GM13977 (cell line): ENCODE measurements at places on chromosomes 7 and 10.

DNA sequence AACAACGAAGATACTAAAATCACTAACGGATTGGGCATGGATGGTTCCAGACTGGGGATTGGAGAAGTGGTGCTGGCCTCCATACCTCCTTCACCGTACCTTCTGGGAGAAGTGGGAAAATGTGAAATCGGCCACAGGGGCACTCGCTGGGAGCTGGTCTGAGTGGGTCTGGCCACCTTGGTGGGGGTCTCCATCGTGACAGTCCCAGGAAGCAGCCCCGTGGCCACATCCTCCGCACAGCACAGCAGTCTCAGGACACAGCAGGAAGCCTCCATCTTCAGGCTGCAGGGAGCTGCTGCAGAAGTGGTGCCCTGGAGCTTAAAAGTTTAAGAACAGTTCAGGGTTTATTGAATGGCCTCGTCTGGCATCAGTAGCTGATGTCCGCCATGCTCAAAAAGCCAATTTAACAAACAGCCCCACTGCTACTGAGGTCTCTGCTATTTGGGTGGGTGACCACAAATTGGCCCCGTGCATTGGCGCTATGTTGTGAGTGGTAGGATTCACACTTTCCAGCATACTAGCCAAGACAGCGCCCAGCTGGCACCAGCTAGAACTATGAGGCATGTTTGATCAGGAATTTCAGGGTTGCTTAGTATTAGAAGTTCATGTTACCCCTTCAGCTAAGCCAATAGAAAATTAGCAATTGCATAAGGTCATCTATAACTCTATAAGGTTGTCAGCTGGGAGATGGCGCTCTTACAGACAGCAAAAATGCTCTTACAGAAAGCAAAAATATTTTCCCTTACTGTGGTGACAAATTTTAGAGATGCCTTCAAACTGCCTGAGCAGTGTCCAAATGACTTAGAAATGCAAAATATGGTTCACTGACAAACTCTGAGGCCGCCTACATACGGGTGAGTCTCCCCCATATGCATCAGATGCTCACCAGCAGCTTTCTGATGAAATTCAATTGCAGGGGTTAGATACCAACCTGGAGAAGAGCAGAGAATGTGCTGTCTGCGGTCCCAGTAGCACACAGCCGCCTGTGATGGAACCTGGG, 17.0 kb downstream of the PKD1L1 start:
- no peak for DNase-seq

- no peak for DNase-seq
Observed at GRCh38 chr10:91418416-91418815, 8.3 kb downstream of the HECTD2 start.

GRCh38 chr10:9926881-9927280, 1090.8 kb upstream of the CELF2 start:
- no peak for DNase-seq

DNA sequence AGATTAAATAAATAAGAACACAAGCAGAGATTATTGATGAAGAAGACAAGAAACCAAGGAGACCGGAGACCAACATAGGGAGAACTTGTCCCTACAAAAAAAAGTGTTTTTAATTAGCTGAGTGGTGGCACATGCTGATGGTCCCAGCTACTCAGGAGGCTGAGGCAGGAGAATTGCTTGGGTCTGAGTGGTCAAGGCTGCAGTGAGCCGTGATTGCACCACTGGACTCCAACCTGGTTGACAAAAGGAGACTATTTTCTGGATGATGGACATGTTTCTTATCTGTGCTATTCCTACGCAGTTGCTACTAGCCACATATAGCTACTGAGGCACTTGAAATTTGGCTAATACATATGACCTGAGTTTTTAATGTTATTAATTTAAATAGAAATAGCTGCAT, 9.7 kb downstream of the IKZF5 start:
- no peak for DNase-seq

GRCh38 chr10:130190737-130191115, 54.5 kb downstream of the GLRX3 start:
- DNase-seq: peak; percentile 52

DNA sequence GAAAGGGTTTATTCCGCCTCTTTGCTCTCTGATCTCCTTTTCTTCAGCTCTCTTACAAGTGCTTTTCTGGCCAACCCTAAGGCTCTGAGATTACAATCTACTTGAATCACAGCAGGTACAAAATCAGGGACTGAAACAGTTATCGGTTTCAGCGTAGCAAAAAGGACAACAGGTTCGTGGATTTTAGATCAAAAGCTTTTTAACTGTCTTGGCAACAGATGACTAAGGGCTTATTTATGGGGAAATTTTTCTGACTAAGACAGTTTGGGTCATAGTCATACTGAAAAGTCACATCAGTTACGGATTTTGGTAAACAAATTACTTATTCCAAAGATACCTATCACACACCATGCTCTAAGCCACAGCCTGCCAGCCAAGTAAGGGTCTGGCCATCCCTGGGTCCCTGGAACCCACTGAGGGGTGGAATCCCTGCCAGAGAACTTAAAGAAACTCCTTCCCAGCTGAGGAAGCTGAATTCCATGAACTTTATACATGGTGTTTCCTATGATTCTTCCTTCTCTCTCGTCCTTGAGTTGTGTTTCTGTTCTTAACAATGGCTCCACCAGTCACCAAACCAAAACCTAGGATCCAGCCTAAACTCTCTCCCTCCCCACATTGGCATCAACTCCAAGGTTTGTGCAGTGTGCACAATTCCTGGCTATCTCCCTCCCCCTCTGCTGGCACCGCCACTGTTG, 169.3 kb downstream of the FAM107B start:
- DNase-seq: peak; percentile 74

DNA sequence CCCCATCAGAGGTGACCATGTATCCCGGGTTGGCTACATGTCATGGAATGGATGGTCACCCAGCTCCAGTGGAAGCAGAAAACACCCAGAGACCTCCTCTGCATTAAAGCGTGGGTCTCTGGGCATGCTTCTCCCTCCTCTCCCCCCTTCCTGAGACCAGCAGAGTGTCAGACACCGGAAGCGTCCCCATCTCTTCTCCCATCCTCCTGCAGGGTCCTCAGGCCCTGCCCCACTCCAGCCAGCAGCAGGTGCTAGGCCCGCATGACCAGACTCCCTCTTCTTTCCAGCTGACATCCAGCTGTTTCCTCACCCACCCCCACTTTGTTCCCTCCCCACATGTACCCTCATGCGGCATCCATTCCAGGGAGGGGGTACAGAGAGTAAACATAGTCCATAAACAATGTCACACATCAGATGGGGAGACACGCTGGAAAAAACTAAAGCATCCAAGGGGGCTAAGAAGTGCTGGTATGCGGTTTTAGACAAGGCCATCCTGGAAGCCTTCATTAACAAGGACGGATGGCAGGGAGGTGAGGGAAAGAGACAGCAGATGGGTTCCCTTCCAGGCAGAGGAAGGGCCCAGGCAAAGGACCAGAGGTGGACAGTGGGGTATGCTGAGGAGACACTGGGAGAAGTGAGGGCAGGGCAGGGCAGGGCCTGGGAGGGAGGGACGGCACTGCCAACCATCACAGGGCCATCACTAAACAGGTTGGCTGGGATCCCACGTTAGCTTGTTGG, 12.5 kb upstream of the SLC18A3 start:
- peak; percentile 3 for DNase-seq

DNA sequence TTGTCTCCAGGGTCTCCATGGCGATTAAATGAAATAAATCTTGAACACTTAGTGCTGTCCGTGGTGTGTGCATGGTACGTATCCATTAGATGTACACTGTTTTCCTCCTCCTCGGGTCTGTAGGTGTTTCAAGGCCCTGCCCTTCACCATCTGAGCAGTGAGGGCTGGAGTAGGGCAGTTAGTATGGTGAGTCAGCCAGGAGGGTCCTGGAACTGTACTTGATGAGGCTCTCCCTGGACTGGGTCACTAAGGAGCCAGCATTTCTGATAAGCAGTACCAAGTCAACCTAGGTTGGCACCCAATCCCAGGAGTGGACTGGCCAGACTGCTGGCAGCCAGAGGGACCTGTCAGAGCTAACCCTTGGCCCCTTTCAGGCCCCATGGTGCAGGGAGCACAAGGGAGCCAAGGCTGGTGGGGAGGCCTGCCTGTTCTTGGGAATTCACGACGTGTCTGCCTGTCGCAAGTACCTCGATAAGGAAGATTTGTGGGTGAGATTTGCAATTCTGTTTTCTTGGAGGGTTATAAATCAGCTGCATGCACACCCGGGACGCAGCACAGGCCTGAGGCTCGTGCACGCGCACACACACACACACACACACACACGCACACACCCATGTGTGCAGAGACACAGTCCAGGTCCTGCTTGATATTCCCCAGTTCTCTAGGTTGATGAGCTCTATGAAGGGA, 114.2 kb downstream of the ZMIZ1 start:
- no peak for DNase-seq

GRCh38 chr10:100744136-100744986, 1.0 kb upstream of the PAX2 start:
- DNase-seq: peak; percentile 73

DNA sequence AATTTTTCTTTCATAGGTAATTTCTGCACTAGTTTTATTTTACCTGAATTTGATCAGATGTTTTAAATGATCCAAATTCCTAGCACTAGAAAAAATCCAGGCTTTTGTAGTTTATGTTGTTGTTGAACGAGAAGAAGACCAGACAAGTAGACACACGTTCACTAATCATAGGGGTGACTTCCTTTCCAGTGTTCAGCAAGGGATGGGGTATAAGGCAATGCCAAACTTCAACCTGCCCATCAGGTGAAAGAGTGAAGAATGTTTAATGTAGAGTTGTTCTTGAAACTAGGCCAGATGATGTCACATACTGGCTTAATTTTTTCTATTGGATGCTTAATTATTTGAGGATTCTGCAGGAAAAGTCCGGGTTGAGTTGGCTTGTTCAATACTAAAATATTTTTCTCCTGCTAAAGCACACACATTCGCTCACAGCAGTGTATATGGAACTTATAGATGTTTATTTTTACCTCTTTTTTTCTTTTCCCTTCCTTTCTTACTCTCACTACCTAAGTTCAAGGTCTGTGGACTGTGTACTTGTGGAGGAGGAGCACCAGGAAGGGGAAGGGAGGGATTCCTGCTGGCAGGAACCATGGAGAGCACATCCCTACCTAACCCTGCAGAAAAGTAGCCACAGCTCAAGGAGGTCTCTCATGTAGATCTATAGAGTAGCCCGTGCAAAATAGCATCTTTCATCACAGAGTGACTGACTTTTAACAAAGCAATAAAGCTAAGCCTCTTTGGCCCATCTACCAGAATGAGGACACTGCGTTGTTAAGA, 23.1 kb upstream of the AKR1E2 start:
- DNase-seq: no peak

- DNase-seq: no peak
Observed at GRCh38 chr10:76432016-76433012, 1000.9 kb downstream of the LRMDA start.

DNA sequence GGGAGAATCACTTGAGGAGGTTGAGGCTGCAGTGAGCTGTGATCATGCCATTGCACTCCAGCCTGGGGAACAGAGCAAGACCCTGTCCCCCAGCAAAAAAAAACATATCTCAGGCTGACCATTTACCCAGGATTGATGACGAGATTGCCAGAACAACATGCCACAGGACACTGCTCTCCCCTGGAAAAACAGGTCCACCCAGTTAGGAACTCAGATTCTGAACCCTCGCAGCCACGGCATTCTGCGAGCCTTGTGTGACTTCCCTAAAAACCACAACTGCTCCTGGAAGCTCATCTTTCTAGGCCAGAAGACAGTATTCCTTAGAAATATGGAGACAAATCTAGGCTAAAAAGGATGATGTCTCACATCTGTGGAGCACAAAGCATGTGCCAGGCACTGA, 42.1 kb upstream of the SH2B2 start:
- no peak for DNase-seq

- no peak for DNase-seq
Observed at GRCh38 chr7:92843034-92843760, 6.8 kb upstream of the CDK6 start.

GRCh38 chr7:118045629-118046028, 138.3 kb upstream of the LSM8 start:
- no peak for DNase-seq

DNA sequence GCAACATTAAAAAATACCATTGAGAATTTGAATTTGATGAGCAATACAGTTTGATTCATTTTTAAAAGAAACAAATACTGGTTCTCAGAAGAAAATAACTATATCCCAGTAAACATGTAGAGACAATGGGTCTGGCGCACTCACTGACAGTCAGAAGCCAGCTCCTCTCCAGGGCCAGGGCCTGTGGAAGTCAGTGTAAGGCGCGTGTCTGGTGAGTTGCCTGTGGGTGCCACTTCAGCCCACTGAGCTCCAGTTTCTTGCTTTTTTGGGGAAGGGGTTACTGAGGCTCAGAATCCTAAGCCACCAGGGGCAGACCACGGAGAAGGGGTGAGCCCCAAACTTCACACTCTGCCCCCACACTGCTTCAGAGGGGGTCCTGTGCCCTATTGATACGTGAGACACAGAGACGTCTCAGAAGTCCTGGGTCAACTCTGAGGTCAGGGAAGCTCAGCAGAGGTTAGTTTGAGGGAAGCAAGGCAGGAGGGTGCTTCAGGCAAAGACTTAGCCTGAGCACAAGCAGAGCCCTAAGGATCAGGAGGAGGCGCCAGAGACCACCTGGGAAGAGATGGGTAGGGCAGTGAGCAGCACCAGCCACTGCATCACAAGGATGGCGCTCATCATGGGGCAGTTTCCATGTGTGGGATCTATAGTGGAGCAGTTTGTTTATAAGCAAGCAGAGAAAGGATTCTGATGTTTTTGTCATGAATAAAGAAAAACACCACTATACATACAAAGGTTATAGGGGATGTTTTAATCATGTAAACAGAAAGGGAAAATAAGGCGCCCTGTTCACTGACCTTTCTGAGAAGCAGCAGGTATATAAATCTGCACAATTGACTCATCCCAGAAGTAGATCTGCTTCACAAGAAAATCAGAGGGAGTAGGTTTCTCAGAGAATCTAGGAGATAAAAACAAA, 95.7 kb downstream of the PKD1L1 start:
- DNase-seq: no peak

DNA sequence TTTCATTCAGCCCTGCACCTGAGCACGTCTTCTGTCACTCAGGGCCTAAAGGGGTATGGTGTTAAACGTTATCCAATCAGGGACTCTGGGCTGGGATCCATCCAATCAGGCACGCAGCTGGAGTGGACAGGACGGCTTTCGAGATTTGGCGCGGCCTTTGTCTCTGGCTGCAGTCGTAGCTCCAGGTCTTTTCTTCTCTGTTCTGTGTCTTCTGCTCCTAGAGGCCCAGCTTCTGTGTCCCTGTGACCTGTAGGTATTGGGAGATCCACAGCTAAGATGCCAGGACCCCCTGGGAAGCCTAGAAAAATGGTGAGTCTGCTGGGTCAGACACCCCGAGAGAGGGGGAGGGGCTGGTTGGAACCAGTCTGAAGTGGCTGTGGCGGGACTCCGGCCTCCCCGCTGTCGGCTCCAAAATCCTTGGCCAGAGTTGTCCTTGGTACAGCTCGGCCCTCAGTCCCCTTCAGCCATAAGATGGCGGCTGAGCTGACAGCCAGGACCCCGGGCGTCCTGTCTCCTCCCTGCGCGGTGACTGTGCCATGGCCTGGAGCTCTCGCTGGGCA, 11.7 kb upstream of the ZNF680 start:
- DNase-seq: no peak

DNA sequence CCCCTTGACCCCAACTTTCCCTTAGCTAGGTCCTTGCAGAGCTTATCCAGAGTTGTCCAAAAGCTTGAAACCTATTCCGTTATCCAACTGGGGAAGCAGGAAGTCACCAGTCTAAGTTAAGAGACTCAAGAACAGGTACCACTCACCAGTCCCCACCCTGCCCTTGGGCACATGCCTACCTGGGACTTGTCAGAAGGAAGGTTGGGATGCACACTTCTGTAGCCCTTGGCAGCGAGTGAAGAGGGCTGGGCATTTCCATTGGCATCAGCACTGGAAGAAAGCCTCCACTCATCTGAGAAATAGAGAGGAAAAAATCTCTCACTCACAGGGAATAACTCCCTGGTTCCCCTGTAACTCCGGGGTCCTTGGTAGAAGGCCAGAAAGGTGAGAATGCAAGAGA, 131.0 kb upstream of the PDLIM1 start:
- no peak for DNase-seq
